Activated CD4-positive, alpha-beta memory T cell treated with anti-CD3 and anti-CD28 coated beads, Interleukin-2, amount 10 ng/mL, durations not matched to agents 7 days and 5 days (primary cell): ENCODE measurements at places on chromosomes 4 and X. TPM values are rescaled to one million over a fixed set of nuclear protein-coding genes. Genes with fewer than 3 reads are reported as not detected.
A peak's percentile ranks its signal among the peaks of the same experiment; 100 is the strongest.

GRCh38 chr4:24671849-24672248 lies 87.5 kb upstream of the DHX15 start:
- no peak for DNase-seq

DNA sequence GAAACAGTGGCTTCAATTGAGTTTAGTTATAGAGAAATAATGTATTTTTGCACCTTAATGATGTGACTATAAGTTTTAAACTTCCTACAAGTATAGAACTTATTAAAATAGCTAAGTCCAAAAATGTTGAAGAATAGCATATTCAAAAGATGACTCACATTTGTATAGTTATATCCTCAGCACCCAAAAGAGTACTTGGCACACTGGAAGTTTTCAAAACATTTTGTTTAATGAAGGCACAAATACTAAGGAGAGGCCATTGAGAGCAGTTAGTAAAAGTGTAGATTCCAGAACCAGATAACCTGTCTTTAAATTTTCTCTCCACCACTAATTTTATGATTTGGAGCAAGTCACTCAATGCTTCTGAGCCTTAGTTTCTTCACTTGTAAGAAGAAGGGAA lies 226.9 kb upstream of the MID1 start:
- no peak for DNase-seq

The STBD1 gene
- total RNA-seq: 5.8 TPM

GRCh38 chr4:156495091-156495490 lies 476.5 kb downstream of the PDGFC start:
- DNase-seq: no peak

DNA sequence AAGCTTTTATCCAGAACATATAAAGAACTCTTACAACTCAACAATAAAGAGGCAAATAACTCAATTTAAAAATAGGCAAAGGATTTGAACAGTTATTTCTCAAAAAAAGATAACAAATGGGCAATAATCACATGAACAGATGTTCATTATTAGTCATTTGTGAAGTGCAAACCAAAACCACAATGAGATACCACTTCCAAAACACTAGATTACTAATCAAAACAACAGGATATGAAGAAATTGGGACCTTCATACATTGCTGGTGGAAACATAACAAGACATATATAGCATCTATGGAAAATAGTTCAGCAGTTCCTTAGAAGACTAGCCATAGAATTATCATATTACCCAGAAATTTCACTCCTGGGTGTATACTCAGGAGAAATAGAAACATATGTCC lies 224.6 kb downstream of the FBXO8 start:
- no peak for DNase-seq

The MTNR1A gene
- not detected for total RNA-seq

DNA sequence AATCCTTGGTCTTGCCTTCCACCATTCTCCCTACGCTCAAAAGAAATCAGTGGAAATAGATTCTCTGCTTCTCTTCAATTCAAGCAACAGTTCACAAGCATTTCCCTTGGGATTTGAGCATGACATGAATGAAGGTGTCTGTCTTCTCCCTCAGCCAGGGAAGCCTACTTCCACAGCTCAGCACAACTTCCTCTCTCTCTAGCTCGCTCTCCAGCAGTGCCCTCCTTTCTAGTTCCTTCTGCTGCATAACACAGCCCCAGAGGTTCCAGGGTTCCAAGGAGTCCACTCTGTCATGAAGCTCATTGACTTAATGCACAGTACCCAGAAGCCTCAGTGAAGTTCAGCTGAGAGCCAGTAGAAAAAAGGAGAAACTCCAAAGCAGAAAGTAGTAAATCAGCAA lies 81.3 kb downstream of the PLS3 start:
- DNase-seq: no peak

DNA sequence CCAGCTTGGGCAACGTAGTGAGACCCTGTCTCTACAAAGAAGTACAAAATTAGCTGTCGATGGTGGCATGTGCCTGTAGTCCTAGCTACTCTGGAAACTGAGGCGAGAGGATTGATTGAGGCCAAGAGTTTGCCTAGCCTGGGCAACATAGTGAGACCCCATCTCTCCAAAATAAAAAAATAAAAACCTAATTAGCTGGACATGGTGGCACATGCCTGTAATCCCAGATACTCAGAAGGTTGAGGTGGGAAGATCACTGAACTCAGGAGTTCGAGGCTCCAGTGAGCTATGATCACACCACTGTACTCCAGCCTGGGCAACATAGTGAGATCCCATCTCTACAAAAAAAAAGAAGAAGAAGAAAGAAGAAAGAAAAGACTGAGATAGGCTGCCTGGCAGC lies 17.4 kb downstream of the PLAC1 start:
- no peak for DNase-seq

DNA sequence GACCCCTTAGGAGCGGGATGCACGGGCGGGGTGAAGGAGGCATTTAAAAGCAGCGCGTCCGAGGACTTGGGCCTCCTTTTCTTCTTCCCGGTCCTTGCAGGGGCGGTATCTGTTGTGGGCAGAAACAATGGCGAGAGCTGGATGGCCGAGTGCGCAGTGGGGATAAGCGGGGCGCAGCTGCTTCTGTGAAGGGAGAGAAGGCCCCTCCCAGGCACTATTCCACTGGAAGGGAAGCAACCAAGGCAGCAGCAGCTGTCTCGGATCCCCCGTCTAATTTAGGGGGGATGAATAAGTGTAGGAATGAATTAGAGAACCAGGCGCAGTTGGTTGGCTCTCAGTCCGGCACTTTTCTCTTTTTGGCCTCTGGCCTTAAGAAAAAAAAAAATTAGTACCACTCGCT lies 995 bp downstream of the SMARCA5 start:
- DNase-seq: peak; percentile 35

DNA sequence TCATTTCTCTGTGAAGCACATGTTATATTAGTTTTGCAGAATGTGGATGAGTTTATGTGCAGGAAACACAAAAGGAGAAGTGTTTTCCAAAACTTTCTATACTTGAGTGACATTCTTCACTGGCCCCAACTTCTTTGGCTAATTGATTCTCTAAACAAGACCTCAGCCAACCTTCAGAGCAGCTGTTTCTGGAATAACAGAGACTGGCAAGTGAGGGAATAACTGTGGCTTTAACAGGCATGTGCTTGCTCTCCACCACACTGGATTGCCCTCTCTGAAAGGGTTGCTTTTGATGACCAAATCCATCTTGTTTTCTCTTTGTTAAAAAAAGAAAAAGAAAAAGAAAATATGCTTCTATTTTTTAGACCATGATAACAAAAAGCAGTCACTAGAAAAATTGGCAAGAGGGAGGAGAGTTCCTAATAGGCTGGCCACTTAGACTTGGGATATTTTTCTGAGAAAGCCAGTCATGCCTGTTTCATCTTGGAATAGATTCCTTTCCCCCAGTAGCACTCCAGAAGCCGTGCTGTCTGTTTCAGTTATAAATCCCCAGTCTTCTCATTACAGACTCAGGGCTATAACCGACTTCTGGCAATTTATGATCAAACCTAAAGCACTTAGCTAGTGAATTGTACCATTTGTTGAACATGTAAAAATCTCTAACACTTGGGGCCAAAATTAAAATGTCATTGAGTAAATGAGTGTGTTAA lies 295.0 kb upstream of the NR3C2 start:
- no peak for DNase-seq

The TMEM271 gene
- total RNA-seq: not detected

DNA sequence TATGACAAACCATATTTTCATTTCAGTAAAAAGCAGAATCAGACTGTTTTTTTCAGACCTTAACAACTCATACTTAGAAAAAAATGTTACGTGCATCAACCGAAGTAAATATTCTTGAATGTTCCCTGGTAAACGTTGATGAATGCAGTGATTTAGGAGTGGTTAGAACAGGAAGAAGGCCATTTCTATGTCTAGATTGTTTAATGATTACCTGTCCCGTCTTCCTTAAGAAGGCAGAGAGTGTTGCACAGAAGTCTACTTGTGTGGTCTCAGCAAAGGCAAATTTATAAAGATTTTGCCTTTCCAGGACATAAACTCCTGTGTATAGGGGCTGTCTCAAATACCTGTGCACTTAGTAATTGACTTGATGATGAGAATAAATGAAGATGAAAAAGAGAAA lies 134.5 kb downstream of the MGST2 start:
- DNase-seq: no peak

DNA sequence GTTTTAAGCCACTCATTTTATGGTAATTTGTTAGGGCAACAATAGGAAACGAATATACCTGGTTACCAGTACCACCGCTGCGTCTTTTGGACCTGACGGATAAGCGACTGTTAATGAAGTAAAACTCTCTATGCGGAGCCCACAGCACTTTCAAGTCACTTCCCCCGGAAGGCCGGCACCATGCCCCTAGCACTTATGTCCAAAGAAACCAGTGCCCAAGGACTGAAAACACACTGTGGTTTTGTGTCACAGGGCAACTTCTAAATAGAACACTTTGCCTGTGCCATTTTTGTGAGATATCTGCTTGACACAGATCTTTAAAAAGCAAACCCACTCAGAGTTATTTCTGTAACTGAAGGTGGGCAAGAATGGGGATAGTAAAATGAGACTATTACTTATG lies 22.7 kb downstream of the SH3KBP1 start:
- no peak for DNase-seq

The CSAG3 gene
- total RNA-seq: 0.63 TPM

GRCh38 chrX:119853444-119853843 lies 681 bp upstream of the UPF3B start:
- DNase-seq: no peak

DNA sequence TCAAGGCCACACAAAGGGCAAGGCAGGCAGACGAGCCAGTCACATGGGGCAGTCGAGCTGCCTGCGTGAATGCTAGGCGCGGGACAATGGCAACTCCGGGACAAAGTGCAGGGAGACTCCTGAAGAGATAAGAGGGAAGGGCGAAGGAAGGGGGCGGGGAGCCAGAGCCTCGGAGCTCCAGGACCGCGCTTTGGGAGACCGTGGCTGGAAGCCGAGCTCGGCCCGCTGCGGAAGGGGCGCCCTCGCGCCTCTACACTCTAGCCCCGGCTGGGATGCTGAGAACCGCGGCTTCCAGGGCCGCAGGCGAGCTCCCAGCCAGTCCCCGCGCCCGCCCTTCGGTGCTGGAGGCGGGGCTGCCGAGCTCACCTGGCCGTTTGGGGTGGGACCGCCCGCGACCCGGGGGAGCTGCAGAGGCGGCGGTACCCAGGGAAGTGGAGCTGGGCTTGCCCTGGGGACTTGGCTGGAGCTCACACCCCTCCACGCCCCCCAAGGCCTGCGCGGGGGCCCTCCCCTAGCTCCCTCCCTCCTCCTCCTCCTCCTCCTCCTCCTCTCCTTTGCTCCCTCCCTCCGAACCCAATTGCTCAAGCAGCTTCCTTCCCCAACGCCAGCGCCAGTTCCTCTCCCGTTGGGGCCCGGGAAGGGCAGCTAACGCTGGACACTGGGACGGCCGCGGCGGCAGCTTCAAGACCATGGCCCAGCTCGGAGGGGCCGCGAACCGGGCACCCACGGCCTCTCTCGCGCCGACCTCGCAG lies at the start of gene SOWAHD:
TSS of gene SOWAHD (plus strand) at position 610 of the 752 bp plus-strand sequence. CDS start at position 690, 80 bp downstream.
- peak; percentile 33 for DNase-seq

The EMCN gene
- total RNA-seq: not detected

DNA sequence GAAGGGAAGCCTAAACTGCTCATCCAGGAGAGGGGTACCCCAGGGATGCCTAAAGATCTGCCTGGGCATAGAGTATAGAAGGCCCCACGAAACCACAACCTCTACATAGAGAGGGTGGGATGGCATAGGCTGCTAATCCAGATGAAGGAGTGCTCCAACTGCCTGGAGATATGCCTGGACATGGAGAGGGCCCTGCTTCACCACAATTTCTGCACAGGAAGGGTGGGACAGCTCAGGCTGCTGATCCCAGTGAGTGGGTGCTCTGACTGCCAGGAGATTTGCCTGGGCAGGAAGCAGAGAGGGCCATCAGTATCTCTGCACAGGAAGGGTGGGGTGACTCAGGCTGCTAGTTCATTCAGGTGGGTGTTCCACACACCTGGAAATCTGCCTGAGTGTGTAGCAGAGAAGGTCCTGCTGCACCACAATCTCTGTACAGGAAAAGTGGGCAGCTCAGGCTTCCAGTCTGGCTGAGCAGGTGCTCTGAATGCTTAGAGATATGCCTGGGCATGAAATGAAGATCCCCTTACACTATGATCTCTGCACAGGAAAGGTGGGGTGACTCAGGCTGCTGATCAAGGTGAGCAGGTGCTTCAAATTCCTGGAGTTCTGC lies 61.1 kb downstream of the ZNF518B start:
- DNase-seq: no peak

The USO1 gene
- total RNA-seq: 45.9 TPM

DNA sequence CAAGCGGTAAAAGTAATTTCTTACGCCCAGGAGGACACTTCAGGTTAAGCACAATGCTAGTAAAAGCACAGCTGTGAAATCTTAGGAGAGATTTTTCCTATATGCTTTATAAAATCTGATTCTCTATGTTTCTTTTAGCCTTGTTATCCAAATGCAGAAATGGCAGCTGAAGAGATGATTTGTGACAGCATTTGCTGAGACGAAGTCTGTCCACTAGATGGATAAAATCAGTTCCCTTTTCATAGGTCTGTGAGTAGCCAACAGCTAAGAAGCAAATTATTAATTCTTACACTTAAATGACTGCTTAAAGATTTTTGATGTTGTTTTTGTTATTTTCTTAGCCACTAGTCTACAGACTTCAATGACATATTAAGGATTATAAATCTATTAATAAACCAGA lies 5.3 kb downstream of the GPM6A start:
- DNase-seq: no peak

DNA sequence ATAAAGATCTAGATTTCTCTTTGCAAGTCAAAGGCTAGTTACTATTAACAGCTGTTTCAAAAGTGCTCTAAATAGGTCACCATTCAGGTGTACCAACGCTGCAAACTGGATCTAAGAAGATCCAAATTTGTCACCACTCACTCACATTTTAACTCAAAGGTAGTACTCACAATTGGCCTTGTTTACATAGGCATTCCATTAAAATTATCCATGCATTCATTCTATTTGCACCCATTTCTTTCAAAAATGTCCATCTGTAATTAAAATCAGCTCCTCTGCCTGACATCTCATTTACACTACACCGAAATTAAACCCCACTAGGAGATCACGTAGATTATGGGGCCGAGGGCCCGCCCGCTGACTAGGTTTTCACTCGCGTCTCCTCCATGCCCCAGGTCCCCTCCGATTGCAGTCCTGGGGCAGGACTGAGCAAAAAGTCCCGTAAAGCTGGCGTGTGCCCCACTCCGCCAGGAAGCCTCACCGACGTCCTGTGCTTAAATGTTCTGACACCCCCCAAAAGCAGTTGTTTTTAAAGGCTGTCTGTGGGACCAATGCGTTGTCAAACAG lies 1.3 kb upstream of the ING2 start:
- no peak for DNase-seq
